ENCODE measurements at places on chromosomes 11 and 22.

DNA sequence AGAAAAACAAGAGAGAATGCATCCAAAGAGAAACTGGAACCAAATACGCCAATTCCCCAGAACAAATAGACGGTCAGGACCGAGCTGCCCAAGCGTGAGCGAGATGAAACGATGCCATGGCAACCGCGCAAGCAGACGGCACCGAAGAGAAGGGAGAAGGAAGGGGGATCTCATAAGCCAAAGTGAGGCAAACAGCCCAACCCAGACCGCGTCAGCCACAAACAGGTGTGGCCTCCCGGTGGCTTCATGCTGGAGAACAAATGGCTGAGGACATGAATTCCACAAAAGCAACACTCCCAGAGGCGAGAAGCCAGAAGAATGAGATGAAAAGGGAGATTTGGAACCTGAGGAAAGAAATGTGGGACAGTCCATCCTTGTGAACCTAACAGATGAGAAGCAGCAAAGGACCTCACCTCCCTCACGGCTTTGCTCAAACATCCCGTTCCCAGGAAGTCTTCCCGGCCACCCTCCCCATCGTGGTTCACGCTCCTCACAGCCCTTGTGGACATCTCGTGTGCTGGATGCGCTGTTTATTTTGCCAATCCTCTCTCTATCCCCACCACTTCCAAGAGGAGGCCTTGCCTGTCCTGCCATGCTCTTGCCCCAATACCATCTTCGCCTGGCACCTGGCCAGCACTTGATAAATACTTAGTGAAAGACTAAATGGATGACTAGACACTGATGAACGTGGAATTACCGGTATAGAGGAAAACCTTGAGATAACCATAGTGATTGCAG, 89.1 kb upstream of the RTL6 start:
- no peak for DNase-seq

DNA sequence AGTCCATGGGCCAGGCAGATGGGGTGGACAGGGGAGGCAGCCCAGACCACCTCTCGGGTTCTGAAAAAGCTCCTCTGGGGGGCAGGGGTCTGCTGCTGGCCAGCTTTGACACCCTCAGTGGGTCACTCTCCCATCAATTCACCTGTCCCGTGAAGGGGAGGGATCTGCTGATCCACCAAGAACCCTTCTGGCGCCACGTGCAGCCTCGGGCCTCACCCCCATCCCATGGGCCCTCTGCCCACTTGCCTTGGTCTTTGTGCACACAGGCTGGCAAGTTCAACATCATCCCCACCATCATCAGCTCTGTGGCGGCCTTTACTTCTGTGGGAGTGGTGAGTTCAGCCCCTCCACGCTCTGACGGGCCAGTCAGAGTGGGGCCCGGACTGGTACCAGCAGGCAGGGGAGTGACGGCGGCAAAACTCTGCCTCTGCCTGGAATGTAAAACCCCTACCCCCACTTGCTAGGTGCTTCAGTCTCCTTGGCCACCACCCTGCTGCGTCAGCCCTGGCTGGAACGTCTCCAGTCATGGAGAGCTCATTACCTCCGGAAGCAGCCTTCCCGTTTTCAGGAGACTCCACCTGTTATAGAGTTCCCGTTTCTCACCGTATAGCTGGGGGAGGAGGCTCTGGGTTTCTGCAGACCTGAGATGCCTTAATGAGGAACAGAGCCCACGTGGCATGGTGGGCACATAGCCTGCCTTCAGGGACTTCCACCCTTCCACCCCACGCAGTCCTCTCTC, 12.7 kb downstream of the PRG3 start:
- no peak for DNase-seq

DNA sequence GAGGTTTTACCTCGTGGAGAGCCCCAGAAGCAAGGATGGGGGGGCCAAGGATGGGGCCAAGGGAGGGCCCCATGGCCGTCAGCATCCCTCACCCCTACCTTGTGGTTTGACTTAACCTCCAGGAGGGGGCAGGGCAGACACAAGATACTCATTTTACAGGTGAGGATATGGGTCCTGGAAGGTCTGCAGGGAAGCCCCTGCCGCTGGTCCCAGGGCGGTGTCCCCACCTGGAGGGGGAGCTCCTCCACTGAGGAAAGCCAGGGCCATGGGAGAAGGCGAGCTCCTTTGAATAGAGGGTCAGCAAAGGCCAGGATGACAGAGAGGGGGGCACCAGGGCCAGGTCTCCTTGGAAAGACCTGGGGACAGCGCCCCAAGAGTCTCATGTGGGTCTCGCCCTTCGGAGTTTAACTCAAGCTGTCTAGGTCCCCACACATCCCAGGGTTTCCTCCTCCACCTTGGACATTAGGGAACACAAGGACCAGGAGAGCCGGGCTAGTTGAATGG, 5.9 kb upstream of the ADORA2A start:
- DNase-seq, result no peak

GRCh38 chr11:85475660-85476517, 151.3 kb downstream of the DLG2 start:
- DNase-seq, result no peak

- DNase-seq, result no peak
Measured at GRCh38 chr11:66987158-66987620, 12.1 kb downstream of the C11orf86 start.

GRCh38 chr22:25447686-25448434, 116.6 kb upstream of the GRK3 start:
- DNase-seq, result no peak

DNA sequence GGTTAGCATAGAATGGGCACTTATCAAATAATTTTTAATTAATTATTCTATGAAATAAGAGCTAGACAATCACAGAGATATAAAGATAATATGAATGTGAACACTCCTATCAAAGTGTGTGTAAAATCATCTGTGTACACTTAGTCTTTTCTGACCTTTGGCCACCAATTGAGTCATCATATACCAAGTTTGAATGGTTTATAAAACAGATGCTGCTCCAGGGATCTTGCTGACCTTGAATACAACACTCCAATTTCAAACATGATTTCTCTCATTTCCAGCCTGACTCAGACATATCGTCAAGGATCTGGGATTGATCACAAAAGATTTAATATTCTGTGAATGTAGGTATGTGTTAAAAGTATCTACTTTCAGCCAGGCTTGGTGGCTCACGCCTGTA, 2.9 kb upstream of the OR51V1 start:
- DNase-seq, result no peak
